ENCODE measurements at places on chromosomes 16 and 17.

DNA sequence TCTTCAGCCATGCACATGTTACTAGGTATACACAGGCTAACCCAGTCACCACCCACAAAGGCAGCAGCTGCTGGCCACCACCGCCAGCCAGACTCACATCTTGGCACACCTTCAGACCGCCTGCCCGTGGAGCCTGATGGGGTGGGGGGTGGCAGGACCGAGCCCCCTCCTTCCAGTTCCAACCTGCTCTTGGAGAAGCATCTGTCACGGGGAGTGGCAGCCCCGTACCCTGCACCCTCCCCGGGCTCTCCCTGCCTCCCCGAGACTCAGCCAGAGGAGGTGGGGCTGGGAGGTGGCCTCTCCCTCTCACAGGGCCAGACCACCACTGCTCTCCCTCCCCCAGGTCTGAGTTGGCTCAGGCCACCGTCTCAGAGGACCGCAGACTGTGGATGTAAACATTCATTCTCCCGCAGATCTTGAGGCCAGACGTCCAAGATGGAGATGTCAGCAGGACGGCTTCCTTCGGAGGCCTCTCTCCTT is 11.3 kb upstream of the RBFOX3 start:
- DNase-seq: no peak
- H3K36me3 ChIP-seq: no peaks in the 10 kb centered on the region
- H3K4me3 ChIP-seq: no peak overlapping the region
- H3K27ac ChIP-seq: no peak overlapping the region
- H3K27me3 ChIP-seq: peaks cover 35% of the 10 kb centered on the region
- peaks cover 5% of the 10 kb centered on the region for H3K4me1 ChIP-seq

DNA sequence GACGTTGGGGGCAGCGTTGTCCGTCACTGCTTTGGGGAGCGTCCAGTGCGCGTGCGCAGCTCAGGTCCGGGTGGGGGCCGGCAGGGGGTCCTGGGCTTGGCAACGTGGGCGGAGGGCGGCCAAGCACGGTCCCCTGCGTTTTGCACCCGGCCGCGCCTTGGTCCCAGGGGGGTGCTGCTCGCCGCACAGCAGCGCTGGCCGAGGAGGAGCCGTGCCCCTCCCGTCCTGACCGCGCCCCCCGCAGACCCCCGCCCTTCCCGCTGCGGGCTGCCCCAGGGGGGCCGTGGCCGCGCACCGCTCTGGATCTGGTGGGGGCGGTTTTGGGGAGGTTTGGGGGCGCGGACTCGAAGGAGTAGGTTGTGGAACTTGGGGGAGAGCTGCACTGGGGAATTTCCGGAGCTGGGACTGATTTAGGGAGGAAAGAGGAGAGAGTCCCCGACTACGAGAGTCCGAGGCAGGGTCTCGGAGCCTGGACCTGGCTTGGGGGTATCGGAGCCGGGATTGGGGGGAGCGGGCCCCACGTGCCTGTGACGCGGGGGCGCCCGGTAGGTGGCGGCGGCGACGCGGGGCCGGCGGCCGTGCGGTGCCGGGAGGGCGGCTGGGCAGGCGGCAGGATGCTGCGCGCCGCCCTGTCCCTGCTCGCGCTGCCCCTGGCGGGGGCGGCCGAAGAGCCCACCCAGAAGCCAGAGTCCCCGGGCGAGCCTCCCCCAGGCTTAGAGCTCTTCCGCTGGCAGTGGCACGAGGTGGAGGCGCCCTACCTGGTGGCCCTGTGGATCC is at the start of gene SLC9A5:
Gene SLC9A5 (plus strand): TSS at position 579 of the 777 bp plus-strand sequence. CDS start 36 bp downstream, at position 615.
- H3K27ac ChIP-seq: peak within 1 kb of the TSS; percentile 95
- H3K27me3 ChIP-seq: peaks cover 12% of the 10 kb centered on the region
- peaks cover 2% of the 10 kb centered on the region for H3K36me3 ChIP-seq
- DNase-seq: no peak
- peaks cover 37% of the 10 kb centered on the region for H3K4me1 ChIP-seq

DNA sequence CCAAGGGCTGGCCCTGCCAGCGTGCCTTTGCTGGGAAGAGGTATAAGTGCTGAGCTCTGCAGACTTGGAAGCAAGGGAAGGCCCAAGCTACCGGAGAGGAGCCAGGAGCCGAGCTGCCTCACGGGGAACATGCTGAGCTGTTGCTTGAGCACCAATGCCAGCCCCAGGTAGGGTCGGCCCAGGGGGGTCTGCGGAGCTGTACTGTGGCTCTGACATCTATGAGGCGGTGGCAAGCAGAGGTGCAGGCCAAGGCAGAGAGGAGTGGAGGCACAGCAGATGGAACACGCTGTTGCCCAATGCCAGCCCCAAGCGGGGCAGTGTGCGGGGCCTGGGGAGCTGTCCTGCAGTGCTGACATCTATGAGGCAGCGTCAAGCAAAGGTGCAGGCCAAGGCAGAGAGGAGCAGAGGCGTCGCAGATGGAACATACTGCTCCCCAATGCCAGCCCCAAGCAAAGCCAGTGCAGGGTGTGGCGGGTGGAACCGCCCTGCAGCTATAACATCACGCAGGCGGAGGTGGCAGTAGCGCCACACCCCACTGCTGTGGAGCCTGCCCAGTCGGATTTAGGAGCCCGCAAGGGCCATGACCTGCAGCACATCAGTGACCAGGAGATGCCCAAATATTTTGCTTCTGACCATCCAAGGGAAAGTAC is 10.0 kb downstream of the GGA2 start:
- H3K36me3 ChIP-seq: peaks cover 3% of the 10 kb centered on the region
- no peak for DNase-seq
- peaks cover 30% of the 10 kb centered on the region for H3K4me1 ChIP-seq

GRCh38 chr16:89197033-89197632 is 3.2 kb downstream of the SLC22A31 start:
- H3K27ac ChIP-seq: no peak overlapping the region
- no peak overlapping the region for H3K4me3 ChIP-seq
- DNase-seq: no peak
- peaks cover 17% of the 10 kb centered on the region for H3K27me3 ChIP-seq
- peaks cover 3% of the 10 kb centered on the region for H3K4me1 ChIP-seq
- no peaks in the 10 kb centered on the region for H3K36me3 ChIP-seq

DNA sequence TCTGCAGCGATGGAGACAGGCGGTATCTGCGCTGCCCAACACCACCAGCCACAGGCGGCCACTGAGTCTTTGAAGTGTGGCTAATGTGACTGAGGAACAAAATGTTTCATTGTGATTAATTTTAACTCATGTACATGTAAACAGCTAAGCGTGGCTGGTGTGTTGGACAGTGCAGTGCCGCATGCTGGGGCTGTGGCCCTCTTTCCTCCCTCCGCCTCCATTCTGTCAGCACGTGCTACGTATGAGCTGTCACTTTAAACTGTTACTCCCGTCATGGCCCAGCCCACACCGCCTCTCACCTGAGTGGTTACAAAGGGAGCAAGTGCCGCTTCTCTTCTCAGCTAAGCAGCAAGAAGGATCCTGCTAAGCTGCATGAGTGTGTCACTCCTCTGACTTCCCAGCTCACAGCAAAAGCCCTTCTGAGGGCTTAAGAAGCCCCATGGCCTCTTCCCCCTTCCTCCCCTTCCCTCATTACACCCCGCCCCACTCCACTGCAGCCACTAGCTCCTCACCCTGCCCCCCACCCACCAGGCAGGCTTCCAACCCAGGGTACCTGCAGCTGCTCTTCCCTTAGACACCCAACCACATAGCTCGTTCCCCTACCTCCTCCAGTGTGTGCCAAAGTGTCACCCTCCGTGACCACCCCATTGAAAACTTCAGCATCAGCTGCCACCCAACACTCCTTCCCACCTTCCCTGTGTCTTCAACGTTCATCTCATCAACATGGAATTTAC is 15.0 kb downstream of the HASPIN start:
- H3K4me1 ChIP-seq: peaks cover 26% of the 10 kb centered on the region
- H3K27ac ChIP-seq: peak overlapping the region; percentile 87
- no peaks in the 10 kb centered on the region for H3K36me3 ChIP-seq
- no peaks in the 10 kb centered on the region for H3K27me3 ChIP-seq
- H3K4me3 ChIP-seq: peak overlapping the region; percentile 79

DNA sequence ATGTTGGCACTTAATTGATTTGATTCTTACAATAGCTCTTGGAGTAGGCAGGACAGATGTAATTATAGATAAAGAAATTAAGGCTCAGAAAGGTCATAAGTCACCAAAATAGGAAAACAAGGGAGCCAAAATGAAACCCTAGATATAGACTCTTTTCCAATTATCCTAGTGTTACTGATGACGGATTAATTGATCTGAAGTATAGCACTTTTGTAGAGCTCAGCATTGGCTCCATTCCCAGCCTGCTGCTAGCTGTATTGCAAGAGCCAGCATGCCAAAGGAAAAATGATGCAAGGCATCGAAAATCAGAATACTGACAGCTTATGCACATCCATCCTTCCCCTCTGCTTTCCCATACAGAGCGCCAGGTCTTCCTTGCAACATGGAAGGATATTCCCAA is 21.6 kb upstream of the RASL10B start:
- H3K27me3 ChIP-seq: no peaks in the 10 kb centered on the region
- DNase-seq: no peak
- no peak overlapping the region for H3K4me3 ChIP-seq
- peaks cover 3% of the 10 kb centered on the region for H3K36me3 ChIP-seq

- no peak for DNase-seq
- H3K4me3 ChIP-seq: no peak overlapping the region
- H3K27ac ChIP-seq: peak overlapping the region; percentile 24
- H3K27me3 ChIP-seq: no peaks in the 10 kb centered on the region
These were observed 19.6 kb downstream of the MVP start for GRCh38 chr16:29839822-29840221.

DNA sequence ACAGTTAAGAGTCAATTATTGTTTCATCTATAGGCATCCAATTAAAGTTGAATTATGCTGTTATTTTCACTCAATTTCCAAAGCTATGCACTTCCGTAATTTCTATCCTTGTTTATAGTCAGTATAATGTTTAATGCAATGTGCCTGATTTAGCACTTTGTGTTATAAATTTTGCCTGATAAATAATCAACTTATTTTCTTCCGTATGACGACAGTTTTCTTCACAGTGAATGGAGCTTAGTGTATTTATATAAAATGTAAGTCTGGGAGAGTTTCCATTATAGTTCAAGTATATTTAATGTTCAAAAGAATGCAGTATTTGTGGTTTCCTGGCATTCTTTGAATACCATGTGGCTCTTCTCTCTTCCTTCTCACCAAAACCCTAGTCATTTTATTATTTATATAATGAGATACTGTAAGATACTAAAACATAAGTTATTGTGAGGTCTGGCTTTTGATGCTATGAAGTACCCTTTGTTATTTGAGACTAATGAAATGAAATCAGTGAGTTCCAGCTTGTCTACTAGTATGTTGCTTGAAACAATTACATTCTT is 240.6 kb downstream of the PRKCA start:
- peak overlapping the region; percentile 21 for H3K4me3 ChIP-seq
- no peaks in the 10 kb centered on the region for H3K27me3 ChIP-seq
- no peak for DNase-seq
- H3K27ac ChIP-seq: peak overlapping the region; percentile 90

GRCh38 chr16:73697336-73697735 is 599.3 kb upstream of the PSMD7 start:
- no peaks in the 10 kb centered on the region for H3K36me3 ChIP-seq
- no peak overlapping the region for H3K27ac ChIP-seq
- DNase-seq: no peak
- H3K4me3 ChIP-seq: no peak overlapping the region
- H3K4me1 ChIP-seq: no peaks in the 10 kb centered on the region

DNA sequence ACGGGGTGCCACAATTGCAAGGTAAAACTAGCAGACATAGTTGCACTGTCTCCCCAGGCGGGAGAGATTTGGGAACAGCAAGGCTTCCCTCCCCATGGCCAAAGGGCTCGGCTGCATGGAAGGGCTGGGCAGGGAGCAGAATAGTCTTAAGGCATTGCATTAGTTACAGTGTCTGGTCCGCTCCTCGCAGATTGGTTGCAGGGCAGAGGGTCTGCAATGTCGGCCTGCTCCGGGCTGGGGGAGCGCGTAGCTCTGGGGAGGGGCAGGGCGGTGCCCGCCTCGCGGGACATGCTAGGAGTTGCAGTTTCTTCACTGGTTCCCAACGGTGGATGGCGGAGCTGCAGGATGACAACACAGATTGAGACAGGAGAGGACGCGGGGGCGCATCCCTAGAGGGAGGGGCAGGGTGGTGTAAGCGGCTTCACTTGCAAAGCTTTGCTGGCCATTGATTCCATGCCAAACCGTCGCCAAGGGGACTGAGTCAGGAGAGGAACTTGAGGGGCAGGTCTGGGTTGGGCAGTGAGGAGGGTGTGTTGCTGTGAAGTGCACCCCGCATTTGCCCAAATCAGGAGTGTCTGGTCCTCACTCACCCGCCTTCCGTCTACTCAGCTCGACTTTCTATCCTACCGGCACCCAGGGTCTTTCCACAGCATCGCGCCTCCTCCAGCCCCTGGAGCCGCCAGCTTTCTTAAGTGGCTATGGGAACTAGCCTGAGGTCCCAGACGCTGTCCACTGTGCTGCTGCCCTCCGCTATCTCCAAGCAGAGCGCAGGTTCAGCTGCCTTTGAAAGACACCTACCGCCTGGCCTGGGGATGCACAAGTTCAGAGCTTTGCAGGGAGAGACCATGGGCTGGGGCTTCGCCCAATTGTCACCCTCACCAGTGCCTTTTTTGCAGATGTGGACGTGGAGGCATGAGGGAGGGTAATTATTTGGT is 1748.9 kb downstream of the TP53TG3F start:
- H3K4me3 ChIP-seq: no peak overlapping the region
- no peaks in the 10 kb centered on the region for H3K36me3 ChIP-seq
- no peaks in the 10 kb centered on the region for H3K4me1 ChIP-seq
- no peaks in the 10 kb centered on the region for H3K27me3 ChIP-seq
- H3K27ac ChIP-seq: no peak overlapping the region
- DNase-seq: no peak

DNA sequence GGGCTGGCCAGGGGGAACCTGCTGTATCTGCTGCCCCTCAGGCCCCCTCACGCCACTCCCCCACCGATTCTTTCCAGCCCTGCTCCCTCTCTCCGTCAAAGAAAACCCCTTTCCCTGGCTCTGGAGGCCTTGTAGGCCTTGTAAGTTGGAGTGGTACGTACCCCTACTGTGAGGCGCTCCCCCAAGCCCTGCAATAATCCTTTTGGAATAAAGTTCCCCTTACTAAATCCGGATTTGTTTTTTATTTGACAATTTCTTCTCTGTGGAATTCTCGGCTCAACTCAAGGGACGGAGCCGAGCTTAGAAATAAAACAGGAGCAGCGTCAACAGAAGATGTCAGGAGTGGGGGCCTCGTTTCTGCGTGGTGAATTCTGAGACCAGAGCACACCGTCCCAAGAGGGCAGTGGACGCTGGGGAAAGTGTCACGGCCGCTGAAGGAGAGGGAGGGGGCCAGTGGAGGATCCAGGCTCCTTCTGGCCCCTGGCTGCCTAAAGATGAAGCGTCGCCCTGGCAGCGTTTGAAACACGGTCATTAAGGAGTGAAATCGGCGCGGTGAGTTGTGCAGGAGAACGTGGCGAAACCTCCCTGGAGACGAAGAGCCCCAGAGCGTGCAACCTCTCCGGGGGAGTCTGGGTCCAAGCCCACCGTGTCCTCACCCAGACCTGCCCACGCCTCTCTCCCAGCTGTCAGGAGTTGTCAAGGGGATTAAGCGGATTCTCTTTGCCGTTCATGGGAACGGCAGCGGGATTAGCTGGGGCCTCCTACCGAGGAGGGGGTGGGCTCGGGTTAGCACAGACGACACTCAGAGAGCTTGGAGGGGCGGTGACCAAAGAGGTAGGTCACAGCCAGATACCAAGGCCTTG is 47.0 kb downstream of the SLC7A5 start:
- H3K36me3 ChIP-seq: no peaks in the 10 kb centered on the region
- H3K4me1 ChIP-seq: peaks cover 5% of the 10 kb centered on the region
- no peak for DNase-seq
- peak overlapping the region; percentile 34 for H3K27ac ChIP-seq
- no peaks in the 10 kb centered on the region for H3K27me3 ChIP-seq
- peak overlapping the region; percentile 12 for H3K4me3 ChIP-seq

- no peak overlapping the region for H3K27ac ChIP-seq
- H3K36me3 ChIP-seq: no peaks in the 10 kb centered on the region
- H3K27me3 ChIP-seq: no peaks in the 10 kb centered on the region
- H3K4me1 ChIP-seq: no peaks in the 10 kb centered on the region
- H3K4me3 ChIP-seq: no peak overlapping the region
These were observed 642.6 kb upstream of the CDH8 start for GRCh38 chr16:62678796-62679195.
